ENCODE measurements at places on chromosomes 13 and 19.

GRCh38 chr13:27171244-27171826 lies at the start of gene USP12:
TSS of gene USP12 (minus strand) at chr13:27171811. CDS start at chr13:27171639, 172 bp downstream.
- no peak for DNase-seq

- no peak for DNase-seq
Observed at GRCh38 chr19:44754750-44755080, 6.2 kb downstream of the BCL3 start.

DNA sequence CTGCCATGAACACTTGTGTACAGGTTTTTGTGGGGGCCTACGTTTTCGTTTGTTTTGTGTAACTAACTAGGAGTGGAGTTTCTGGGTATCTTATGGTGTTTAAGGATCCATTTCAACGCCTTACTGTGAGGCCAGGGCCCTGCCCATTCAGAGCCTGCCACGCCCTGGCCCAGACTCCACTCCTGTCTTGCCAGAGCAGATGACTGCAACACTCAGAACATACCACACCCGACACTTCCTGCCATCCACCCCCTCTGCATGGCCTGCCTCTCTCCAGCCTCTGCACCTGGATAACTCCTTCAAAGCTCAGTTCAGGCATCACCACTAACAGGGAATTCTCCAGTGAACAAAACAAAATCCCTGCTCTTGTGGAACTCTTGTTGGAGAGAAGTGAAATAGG lies 43.2 kb downstream of the RGCC start:
- DNase-seq = no peak

DNA sequence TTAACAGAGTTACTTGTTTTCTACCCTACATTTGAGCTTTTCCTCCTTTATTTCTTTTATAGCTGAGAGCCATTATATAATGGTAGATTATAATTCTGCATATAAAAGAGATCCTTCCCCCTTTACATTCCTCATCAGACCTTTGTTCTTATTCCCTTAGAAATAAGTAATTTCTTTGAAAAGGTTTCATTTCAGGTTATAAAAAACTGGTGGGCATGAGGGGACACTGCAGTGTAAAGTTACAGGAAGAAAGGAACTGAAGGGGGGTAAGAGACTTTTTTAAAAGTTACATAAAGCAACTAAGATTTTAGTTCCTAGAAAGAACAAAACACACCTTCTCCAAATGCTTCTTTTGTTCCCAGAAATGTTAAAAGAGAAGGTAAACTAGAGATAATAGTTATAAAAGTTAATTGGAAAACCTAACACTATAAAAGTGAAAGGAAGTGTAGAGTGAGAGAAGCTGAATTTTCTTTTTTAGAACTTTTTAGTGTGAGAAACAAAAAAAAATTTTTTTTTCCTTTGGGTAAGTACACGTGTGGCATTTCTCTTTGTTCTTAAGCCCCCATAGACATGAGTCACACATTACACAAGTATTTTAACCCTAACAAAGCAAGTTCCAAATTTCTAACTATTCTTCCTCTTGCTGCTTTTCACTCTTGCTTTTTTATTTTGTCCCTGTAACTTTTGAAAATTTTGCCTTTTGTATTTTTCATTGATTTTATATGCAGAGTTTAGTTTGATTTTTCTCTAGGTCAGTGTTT lies 106.4 kb upstream of the MLNR start:
- DNase-seq = no peak

DNA sequence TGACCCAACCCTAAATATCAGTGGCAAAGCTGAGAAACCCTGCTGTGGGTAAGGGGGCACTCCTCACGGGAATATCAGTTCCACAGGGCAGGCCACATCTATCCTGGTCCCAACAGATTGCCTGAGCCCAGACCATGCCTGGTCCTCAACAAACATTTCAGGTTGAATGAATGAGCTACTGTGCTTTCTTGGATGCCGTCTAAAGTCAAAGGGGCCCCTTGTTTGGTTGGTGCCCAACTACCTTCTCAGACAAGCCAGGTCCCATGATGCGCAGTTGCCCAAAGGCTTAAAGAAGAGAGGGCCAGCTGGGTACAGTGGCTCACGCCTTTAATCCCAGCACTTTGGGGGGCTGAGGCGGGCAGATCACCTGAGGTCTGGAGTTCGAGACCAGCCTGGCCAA lies 2.4 kb downstream of the DPP9 start:
- no peak for DNase-seq

GRCh38 chr13:38518328-38518727 lies 168.5 kb upstream of the FREM2 start:
- no peak for DNase-seq

- no peak for DNase-seq
Observed at GRCh38 chr13:112634102-112634501, 46.1 kb upstream of the TUBGCP3 start.

GRCh38 chr19:3024870-3025548 lies 4.1 kb downstream of the TLE2 start:
- DNase-seq = no peak

DNA sequence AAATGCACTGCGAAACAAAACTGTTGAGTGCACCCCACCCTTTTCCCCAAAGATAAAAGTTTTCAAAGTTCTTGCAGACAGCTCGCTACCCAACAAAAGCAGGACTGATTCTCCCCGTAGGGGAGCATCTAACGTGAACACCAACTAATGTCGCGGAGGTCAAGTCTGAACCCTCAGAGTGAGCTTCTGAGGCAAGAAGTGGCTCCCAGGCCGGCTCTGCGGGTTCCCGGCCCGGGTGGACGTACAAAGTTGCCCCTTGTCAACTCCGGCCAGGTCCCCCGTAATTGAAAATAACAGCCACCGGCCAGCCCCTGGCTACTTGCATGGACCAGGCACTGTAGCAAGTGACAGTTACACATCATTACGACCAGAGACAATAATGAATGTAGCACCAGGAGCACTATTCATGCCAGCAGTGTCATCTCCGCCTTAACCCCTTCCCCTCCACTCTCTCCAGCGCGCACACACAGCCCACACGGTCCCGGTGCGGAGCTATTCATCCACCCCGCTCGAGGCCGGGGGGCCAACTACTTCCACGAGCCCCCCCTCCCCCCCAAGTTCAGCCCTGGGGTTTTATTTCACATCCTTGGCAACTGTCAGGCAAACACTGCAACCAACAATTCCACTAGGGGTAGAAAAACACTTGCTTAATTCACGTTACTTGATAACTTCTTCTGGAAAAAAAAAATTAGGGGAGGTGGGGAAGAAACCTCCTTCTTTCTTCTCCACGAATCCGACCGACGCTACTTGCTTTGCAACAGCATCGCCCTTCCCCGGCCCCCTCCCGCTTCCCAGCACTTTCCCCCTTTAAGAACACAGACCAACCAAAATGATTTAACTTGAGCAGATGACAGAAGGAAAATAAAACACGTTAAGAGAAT lies 1.2 kb downstream of the KLF12 start:
- DNase-seq = no peak

DNA sequence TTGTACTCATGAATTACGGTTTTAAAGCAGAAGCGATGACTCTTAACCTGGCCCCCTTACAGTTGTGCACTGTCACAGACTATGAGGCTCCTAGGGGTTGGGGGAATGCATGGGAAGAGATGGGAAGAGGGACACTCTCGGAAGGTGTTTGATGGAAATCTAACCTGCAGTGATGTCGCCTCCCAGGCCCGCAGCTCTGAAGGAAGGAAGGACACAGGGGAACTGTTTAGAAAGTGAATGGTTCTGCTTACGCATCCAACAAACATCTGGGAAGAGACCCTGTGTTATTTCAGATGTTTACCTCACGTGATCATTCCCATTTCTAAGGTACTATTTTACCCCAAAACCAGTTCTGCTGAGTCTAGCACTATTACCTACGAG lies 48.0 kb upstream of the SLC7A9 start:
- DNase-seq = no peak

- no peak for DNase-seq
Observed at GRCh38 chr13:76813891-76814290, 72.3 kb downstream of the KCTD12 start.

- DNase-seq = no peak
Observed at GRCh38 chr13:41666644-41667043, 209.3 kb downstream of the RGCC start.

- no peak for DNase-seq
Observed at GRCh38 chr13:77696879-77697216, 639 bp upstream of the SLAIN1 start.

DNA sequence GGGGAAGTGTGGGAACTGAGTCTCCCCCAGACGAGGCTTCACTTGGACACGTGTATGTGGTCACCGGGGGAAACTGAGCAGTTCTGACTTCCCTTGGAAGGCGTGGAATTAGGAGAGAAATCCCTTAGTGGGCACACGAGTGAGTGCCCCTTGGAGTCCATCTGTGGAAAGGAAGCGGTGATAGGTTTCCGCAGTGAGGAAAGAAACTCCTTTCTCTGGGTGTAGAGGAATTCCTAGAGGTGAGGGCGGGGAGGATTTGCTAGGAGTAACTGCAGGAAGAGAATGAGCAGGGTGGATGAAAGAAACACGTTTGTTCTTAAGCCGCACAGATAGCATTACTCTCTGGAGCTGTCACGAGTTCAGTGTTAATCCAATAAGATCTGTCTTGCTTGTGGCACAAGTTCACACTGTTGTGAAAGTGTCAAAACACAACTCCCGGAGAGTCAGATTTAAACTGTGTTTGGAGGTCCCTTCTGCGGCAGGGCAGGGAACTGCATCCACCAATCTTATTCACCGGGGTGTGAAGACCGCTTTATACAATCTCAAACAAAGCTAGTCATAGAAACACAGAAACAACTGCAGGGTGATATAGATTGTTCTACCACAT lies 1.2 kb downstream of the KL start:
- DNase-seq = no peak

DNA sequence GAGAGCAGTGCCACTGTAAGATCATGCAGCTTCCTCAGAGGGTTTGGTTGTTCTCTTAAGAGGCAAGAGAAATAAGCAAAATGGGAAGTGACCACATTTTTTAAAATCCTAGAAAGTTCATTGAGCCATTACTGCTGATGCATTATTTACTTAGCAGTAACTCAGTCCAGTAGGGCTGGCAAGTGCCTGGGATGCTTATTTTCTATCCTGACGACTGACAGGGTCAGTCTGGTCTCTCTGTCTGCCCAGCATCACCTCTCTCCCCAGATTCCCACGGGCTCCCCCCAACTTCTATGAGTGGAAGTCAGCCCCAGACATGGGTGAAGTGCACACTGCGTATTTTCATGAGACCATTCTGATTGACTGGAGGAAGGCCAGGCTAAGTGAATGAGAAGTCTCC lies 10.4 kb downstream of the SHISA2 start:
- DNase-seq = no peak

DNA sequence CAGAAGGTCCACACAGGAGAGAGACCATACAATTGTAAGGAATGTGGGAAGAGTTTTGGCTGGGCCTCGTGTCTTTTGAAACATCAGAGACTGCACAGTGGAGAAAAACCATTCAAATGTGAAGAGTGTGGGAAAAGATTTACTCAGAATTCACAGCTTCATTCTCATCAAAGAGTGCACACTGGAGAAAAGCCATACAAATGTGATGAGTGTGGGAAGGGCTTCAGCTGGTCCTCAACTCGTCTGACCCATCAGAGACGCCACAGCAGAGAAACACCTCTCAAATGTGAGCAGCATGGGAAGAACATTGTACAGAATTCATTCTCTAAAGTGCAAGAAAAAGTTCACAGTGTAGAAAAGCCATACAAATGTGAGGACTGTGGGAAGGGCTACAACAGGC lies 5.4 kb upstream of the ZNF225 start:
- no peak for DNase-seq

GRCh38 chr19:45145270-45146189 lies 15.3 kb downstream of the NKPD1 start:
- no peak for DNase-seq

DNA sequence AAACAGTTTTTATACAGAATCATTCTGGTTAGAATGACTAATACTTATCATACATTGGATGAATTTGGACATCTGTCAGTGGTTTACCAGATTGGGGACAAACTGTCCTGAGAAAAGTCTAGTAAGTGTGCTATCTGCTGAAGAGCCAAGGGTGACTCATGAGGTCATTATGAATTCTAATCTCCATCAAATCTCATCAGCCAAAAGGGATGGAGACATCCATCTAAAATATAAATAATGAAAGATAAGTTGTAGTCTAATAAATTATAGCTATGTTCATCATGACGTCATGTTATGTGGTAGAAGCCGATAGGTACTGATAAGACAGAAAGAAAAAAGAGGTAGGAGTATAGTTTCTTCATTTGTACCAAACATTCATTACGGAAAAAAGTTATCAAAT lies 804.4 kb downstream of the PCDH9 start:
- no peak for DNase-seq

GRCh38 chr13:30877335-30877734 lies 28.7 kb upstream of the MEDAG start:
- DNase-seq = no peak

GRCh38 chr13:45473627-45474026 lies 8.9 kb downstream of the COG3 start:
- DNase-seq = no peak

- DNase-seq = no peak
Observed at GRCh38 chr13:90652036-90652435, 695.5 kb upstream of the MIR17HG start.

- no peak for DNase-seq
Observed at GRCh38 chr13:106291006-106291405, 244.5 kb downstream of the EFNB2 start.

- DNase-seq = no peak
Observed at GRCh38 chr19:5857203-5858081, 6.2 kb upstream of the FUT3 start.

- DNase-seq = no peak
Observed at GRCh38 chr19:53982611-53983010, 8.8 kb upstream of the CACNG6 start.

DNA sequence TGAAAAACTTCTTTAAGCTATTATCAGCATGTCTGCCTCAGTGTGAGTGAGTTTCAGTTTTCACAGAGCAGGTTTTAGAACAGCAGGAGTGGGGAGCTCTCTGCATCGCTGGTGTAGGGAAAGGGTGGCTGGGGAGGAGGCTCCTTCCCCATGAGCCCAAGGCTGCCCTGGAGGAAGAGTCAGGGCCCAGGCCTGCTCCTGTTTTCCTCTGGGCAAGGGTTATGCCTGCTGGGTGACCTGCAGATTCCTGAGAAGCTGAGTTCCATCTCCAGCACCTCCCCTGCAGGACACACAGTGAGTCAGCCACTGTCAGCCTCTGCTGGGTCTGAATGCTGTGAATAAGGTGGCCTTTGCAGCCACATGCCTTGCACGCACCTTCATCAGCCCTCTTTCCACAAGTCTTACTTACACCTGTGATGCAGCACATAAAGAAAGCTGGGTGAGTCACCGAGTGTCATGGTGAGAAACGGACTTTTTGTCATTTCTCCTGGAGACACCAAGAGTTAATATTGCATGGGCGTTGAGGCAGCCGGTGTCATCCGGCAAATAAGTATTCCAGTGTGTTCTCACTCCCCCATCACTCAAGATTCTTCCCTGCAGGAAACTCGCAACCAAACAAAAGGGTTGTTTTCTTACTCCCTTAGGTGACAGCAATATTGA lies 186.4 kb upstream of the KL start:
- DNase-seq = no peak

DNA sequence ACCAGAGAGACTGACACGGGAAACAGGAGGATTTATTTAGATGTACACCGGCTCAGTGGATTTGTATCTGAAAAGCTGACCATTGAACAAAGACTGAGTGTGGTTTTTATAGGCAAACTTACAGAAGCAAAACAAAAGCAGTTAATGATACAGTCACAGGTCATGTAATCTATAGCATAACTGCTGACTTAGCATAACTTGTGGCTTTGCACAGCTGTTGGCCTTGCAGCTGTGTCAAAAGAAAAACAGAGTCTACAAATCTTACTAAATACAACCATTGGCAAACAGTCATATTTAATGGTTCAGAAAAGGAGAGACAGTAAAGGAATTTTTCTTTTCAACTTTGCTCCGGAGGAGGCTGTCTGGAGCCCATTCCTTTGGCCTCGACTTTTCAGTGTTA lies 2.3 kb upstream of the ILF3 start:
- no peak for DNase-seq

All from cortex of kidney (tissue), 1 donor.